ENCODE measurements at places on chromosomes 7 and 10.

- no peak for DNase-seq
These were observed 4.3 kb downstream of the HOXA10 start for GRCh38 chr7:27169658-27170425.

DNA sequence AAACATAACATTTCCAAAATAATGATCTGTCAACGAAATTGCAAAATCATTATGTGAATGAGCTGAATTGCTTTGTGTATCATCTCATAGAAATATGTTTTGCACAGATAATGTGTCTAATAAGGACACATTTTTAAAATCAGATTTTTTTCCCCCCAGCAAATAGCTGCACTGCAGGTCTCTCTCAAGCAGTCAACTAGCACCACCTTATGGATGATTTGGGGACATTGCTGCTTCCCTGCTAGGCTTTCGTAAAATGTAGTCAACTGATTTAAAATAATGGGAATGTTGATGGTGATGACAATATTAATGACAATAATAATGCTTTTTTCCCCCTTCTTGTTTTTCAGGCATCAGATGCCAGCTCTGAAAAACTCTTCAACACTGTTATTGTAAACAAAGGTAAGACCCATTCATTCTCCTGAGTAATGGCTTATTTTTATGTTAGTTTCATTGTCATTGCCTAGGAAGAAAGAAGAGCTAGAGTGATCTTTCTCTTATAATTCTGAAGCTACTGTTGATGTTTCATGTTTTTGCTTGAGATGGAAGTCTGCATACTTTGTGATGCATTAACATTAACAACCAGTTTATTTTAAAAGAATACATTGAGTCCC, 433.6 kb upstream of the GALNT17 start:
- DNase-seq: no peak

GRCh38 chr7:134512271-134512670, 15.1 kb upstream of the AKR1B10 start:
- no peak for DNase-seq

DNA sequence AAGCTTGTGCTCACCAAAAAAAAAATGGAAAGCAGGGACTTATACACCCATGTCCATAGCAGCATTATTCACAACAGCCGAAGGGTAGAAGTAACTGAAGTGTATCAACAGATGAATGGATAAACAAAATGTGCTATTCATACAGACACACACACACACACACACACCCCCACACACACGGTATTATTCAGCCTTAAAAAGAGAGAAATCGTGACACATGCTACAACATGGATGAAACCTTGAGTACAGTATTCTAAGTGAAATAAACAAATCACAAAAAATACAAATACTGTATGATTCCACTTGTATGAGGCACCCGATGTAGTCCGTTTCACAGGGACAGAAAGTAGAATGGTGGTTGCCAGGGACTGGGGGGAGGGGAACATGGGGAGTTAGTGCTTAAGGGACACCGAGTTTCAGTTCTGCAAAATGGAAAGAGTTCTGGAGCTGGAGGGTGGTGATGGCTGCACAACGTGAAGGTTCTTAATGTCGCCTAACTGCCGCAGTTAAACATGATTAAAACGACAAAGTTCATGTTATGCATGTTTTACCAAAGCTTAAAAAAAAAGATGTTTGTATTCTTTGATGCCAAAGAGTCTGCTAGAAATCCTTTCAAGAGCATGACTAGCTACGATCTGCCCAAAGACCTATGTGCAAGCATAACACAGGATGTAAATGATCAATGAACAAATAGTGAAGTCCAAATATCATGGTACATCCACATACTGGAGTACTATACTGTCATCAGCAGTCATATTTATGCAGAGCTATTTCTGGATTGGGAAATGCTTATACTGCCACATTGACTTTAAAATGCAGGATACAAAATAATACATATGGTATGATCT, 7.2 kb downstream of the TNS3 start:
- DNase-seq: no peak

- DNase-seq: no peak
These were observed 17.8 kb downstream of the LYZL1 start for GRCh38 chr10:29306688-29307087.

- no peak for DNase-seq
These were observed 59.2 kb downstream of the INPP5A start for GRCh38 chr10:132596742-132597279.

DNA sequence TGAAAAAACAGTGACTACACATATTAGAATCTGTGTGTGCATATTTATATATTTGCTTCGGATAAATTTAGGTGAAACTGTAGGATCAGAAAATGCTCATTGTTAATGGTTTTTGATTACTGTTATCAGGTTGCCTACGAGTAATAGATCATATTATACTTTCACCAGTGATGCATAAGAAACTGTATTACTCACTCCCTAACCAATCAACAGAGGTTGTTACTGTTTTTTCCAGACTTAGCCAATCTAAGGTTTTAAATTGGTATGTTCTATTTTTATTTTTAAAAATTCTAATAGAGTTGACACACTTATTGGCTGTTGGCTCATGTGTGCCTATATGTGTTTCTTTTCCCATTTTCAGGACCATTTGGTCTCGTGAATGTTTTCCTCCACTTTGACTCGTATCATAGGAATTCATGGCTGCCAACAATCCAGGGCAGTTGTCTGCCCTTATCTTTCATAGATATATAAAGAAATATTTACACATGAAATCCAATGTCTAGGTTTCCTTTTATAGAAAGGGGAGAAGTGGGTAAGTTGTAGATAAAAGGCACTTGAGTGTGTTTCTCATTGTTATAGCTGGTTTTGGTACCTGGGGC, 59.2 kb downstream of the ANLN start:
- no peak for DNase-seq

GRCh38 chr7:16223963-16224707, 197.2 kb downstream of the CRPPA start:
- DNase-seq: peak; percentile 36

DNA sequence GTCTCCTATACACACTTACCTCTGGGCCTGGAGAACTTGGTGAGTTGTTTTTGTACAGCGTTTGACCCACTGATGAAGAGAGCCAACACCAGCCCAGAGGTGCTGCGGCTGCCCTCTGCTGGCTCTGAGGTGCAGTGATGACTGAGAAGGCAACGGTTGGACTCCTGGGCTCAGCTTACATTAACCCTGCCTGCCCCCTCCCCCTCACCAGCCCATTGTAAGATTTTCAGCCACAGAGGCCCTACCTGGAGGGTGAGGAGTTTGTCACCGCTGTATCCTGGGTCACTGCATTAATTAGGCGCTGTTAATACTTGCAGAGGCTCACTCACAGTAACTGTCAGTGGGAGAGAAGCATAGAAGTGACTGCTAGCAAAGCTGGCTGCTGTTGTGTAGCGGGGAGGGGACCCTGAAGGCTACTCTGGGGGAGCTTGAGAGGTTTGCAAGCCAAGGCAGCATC, 19.0 kb upstream of the ANKRD2 start:
- DNase-seq: peak; percentile 52

DNA sequence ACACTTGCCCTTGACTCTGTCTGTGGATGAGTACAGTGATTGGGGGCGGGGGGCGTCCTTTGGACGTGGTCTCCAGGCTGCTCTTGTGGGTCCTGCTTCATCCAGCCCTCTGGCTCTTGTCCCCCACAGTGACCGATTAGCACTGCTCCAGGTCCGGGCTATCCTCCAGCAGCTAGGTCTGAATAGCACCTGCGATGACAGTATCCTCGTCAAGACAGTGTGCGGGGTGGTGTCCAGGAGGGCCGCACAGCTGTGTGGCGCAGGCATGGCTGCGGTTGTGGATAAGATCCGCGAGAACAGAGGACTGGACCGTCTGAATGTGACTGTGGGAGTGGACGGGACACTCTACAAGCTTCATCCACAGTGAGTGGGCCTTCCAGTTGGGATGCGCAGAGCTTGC, 18.3 kb downstream of the TACR2 start:
- no peak for DNase-seq

- DNase-seq: no peak
These were observed 29.6 kb downstream of the ABCB4 start for GRCh38 chr7:87445897-87446296.

DNA sequence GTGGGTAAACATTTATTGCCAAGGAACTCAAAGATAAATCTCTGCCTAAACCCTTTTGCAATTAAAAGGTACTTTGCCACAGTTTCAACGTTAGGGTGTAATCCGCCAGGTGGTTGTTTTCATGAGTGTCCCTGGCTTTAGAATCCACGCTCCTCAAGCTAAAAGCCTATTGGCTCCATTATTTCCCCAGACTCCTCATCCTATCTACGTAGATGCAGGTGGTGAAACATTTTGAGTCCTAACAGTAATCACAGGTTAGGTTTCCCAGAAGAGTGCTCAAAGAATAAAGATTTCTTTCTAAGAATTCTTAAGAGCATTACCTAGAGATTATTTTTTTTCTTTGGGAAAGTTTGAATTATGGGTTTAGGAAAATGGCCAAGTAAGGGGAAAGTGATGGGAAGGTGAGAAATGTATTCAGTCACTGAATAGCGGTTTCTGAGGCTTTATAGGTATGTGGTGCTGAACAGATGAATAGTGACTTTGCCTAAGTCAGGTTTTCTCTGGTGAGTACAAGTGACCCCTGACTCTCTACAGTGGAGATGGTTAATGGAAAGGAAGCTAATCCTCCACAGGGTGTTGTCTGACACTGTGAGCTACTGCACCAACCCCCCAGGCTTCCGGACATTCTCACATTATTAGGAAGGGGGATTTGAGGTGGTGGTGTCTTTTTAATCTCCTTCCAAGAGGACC, 60.2 kb downstream of the NRP1 start:
- no peak for DNase-seq

- no peak for DNase-seq
These were observed 209.6 kb downstream of the PTPRN2 start for GRCh38 chr7:158377800-158378623.

DNA sequence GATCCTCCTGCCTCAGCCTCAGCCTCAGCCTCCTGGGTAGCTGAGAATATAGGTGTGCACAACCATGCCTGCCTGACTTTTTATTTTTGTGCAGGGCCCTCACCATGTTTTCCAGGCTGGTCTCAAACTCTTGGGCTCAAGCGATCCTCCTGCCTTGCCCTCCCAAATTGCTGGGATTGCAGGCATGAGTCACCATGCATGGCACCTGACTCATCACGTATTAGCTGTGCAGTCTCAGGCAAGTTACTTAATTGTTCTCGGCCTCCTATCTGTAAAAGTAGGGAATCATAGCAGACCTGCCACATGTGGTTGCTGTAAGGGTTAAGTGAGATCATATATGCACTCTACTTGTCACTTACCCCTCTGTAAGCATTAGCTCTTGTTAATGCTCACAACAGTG, 117.2 kb downstream of the ANLN start:
- no peak for DNase-seq

DNA sequence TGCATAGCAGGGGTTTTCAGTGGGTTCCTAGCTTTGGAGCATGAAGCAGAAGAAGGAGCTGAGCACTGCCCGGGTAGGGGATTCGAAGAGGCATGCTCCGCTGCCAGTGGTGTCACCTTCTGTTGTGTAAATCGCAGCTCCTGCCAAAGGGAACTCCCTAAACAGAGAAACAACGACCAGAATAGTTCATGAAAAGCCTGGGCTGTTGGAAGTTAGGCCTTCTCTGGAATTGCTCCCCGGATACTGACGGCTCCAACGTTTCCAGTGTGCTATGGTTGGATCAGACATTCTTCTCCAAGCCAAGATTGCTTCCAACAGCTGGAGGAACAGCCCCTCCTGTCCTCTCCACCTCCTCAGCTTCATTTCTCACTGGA, 546.0 kb upstream of the FZD8 start:
- DNase-seq: no peak

GRCh38 chr10:93993782-93994437, at the start of gene PLCE1:
PLCE1 (plus strand) TSS chr10:93993931; CDS start chr10:94031047, 37,116 bp downstream.
- DNase-seq: peak; percentile 15

- DNase-seq: no peak
These were observed 64.5 kb downstream of the PALS2 start for GRCh38 chr7:24637706-24638105.

DNA sequence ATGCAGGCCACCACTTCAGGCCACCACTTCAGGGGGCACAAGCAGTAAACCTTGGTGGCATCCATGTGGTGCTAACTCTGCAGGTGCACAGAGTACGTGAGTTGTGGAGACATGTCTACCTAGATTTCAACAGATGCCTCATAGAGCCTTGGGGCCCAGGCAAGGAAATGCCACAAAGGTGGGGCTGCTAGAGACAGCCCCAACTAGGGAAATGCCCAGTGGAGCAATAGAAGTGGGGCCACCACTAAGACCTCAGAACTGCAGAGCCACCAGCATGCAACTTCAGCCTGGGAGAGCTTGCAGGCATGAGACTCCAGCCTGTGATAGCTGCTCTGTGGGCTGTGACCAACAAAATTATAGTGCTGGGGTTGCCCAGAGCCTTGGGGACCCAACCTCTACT, 107.6 kb downstream of the DNAJC1 start:
- DNase-seq: no peak

GRCh38 chr7:45410893-45411292, 163.3 kb upstream of the ADCY1 start:
- no peak for DNase-seq

DNA sequence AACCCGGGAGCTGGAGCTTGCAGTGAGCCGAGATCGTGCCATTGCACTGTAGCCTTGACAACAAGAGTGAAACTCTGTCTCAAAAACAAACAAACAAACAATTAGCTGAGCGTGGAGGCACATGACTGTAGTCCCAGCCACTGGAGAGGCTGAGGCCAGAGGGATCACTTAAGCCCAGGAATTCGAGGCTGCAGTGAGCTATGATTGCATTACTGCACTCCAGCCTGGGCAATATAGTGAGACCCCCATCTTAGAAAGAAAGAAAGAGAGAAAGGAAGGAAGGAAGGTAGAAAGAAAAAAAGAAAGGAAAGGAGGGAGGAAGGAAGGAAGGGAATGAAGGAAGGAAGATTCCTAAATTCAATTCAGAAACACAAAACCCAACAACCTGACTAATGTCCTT, 141.3 kb upstream of the TNRC18 start:
- no peak for DNase-seq

GRCh38 chr7:5590596-5591277, 167.1 kb upstream of the TNRC18 start:
- no peak for DNase-seq

- no peak for DNase-seq
These were observed 105.2 kb upstream of the NEBL start for GRCh38 chr10:21002091-21002878.

DNA sequence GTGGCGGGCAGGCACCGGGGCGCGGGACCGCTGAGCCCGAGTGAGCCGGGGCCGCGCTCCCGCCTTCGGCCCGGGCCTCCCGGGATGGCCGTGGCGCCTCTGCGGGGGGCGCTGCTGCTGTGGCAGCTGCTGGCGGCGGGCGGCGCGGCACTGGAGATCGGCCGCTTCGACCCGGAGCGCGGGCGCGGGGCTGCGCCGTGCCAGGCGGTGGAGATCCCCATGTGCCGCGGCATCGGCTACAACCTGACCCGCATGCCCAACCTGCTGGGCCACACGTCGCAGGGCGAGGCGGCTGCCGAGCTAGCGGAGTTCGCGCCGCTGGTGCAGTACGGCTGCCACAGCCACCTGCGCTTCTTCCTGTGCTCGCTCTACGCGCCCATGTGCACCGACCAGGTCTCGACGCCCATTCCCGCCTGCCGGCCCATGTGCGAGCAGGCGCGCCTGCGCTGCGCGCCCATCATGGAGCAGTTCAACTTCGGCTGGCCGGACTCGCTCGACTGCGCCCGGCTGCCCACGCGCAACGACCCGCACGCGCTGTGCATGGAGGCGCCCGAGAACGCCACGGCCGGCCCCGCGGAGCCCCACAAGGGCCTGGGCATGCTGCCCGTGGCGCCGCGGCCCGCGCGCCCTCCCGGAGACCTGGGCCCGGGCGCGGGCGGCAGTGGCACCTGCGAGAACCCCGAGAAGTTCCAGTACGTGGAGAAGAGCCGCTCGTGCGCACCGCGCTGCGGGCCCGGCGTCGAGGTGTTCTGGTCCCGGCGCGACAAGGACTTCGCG, 534 bp downstream of the FZD9 start:
- DNase-seq: peak; percentile 35

- no peak for DNase-seq
These were observed 38.2 kb downstream of the FAM53B start for GRCh38 chr10:124705817-124706461.
